Cardiac septum (tissue), 1 donor: ENCODE measurements at places on chromosomes 5 and 9.

- no peak for DNase-seq
These were observed 63.6 kb downstream of the SNX18 start for GRCh38 chr5:54580997-54581811.

GRCh38 chr5:80985600-80986228 is 25.6 kb downstream of the RASGRF2 start:
- no peak for DNase-seq

DNA sequence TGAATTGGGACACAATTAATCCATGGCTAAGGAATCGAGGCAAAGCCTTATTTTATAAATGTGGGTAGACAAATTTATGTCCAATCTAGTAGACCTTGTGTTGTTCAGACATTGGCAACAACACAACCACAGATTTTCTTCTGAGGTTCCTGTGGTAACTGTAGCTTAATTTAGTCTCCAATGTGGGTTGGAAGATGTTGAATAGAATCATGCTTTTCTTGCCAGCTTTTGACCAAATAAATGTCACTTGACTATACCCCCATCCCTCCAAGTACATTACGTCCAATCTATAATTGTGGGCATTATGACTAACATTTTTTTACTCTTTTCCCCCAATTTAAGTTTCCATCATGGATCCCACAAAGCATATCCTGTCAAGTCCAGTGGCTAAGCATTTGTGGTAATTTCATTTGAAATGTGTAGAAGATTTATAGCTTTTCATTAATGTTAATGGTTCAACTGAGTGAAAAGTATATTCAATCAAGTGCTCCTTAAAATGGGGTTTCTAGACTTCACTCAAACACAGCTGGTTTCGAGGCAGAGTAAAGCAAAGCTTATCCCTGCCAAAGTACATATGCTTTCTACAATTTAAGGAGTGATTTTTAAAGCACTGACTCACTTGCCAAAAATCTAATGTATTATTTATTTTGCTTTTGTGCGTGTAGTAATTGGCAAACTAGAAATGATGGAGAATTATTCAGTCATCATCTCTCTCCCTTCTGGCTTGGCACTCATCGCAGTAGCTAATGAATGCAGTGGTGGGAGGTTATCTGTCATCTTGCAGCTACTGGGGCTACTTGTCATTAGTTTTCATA is 141.8 kb downstream of the FAM174A start:
- DNase-seq, result no peak

- DNase-seq, result no peak
These were observed 60.5 kb upstream of the ENTREP1 start for GRCh38 chr9:69264526-69264925.

DNA sequence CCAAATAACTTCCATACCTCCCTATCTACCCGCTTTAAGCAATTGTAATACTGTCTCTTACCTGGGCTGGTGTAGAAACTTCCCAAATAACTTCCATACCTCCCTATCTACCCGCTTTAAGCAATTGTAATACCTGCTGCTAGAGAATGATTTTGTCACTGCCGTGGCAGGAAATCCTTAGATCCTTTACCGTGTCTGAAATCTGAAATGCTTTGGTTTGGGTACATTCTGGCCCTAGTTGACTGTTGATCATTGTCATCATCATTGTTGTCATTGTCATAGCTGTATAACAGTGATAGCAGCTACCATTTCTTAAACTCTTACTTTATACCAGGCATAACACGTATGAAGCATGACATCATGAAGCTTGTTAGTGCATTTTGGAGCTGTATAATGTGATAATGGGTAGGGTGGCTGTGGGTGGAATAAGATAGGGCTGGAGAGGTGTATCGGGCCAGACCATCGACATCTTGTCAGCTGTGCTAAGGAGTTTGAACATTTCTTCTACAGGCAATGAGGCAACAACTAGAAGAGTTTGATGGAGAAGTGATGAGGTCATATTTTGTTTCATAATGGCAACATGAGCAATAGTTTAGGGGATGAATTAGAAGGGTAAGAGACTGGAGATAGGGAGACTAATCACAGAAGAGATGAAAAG is 15.7 kb downstream of the PIP5K1B start:
- no peak for DNase-seq

DNA sequence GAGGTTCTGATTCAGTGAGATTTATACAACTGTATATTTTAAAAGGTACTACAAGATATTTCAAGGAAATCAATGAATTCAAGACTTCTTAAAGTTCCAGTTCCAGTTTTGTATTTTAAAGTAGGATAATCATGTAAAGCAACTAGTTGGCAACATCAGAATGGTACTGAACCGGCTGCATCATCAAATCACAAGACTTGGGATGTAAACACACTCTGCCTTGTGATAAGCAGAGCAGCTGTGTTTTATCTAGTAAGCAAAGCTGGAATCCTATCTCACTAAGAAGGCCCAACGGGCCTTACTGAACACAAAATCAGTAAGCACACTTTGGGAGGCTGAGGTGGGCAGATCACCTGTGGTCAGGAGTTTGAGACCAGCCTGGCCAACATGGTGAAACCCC is 327.2 kb upstream of the NREP start:
- no peak for DNase-seq

DNA sequence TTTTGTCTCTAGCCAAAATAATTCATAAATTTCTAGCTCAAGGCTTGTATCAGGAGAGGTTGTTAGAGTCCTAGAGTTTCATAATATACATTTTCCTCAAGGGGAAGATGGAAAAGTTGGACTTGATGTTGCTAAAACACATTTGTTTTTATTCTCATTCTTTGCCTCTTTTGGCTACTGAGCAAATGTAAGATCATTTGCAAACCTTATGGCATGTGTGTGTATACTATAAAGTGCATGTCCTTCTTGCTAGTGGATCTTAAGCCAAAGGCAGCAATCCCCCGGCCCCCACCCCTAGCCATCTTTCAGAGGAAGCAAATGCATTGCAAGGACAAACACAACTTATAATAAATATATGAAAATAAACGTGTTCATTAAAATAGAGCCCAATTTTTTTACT is 43.0 kb downstream of the ADAMTSL1 start:
- DNase-seq, result no peak

- no peak for DNase-seq
These were observed 2.4 kb downstream of the EGR1 start for GRCh38 chr5:138467711-138468132.

- DNase-seq, result no peak
These were observed 5.7 kb upstream of the LARP1 start for GRCh38 chr5:154749491-154749890.

- no peak for DNase-seq
These were observed 11.3 kb downstream of the RGS14 start for GRCh38 chr5:177368869-177369644.

- no peak for DNase-seq
These were observed 118.1 kb downstream of the NUDT12 start for GRCh38 chr5:103444333-103445038.

GRCh38 chr9:69036309-69036708 is 757 bp downstream of the FXN start:
- no peak for DNase-seq

- DNase-seq, result no peak
These were observed 151.8 kb upstream of the COL5A1 start for GRCh38 chr9:134489621-134490408.

- DNase-seq, result no peak
These were observed 833 bp downstream of the C5orf24 start for GRCh38 chr5:134846641-134846960.

DNA sequence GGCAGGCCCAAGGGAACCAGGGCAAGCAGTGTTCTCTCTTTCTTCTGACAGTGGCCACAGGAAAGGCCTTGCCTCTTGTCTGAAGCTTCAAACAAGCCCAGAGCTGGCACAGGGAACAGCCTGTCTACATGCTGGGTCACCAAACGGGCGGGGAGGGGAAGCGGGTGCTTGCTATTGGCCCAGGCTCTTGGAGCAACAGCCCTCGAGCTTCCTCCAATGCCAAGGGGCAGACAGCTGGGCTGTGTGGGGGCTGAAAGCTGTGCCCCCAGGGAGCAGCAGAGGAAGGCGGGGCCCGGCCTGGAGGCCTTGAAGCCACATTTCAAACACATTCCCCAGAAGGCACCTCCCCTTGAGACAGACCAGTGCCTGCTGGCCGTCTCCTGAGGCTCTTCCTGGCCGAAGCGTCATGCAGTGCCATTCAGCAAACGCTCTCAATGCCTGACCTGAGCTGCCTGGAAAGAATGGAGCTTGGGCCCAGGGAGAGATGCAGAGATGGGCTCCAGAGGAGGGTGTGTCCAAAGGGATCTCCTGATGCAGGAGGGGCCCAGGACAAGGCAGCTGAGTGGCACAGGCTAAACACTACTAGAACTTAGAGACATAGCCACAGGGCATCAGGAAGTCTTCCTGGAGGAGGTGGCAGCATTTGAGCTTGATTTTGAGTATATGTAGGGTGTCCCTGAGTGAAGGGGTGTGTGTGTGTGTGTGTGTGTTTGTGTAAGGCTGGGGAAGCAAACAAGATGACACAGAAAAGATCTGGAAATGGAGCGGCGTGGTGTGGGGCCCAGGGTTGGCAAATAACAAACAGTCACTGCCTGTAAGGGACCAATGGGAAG is 2.5 kb downstream of the FIBCD1 start:
- no peak for DNase-seq

- DNase-seq, result no peak
These were observed 151.1 kb upstream of the HAPLN1 start for GRCh38 chr5:83871533-83872395.

DNA sequence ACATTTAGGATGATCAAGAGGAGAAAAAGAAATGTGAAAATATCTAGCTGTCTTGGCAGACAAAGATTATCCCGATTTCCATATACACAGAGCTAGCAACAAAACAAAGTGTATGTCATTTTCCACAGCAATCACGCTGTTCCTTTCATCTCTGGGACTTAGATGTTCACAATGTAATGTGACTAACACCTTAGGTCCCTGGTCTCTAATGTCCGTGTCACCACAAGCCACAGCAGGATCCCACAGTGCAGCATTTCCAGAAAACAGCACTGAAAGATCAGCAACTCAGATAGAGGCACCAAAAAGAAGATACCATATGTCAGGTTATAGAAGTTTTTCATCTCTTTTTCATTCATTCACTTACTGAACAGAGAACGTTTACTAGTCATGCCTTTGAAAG is 118.0 kb upstream of the TNPO1 start:
- no peak for DNase-seq

- no peak for DNase-seq
These were observed 62.8 kb downstream of the MAP1B start for GRCh38 chr5:72170101-72170500.

DNA sequence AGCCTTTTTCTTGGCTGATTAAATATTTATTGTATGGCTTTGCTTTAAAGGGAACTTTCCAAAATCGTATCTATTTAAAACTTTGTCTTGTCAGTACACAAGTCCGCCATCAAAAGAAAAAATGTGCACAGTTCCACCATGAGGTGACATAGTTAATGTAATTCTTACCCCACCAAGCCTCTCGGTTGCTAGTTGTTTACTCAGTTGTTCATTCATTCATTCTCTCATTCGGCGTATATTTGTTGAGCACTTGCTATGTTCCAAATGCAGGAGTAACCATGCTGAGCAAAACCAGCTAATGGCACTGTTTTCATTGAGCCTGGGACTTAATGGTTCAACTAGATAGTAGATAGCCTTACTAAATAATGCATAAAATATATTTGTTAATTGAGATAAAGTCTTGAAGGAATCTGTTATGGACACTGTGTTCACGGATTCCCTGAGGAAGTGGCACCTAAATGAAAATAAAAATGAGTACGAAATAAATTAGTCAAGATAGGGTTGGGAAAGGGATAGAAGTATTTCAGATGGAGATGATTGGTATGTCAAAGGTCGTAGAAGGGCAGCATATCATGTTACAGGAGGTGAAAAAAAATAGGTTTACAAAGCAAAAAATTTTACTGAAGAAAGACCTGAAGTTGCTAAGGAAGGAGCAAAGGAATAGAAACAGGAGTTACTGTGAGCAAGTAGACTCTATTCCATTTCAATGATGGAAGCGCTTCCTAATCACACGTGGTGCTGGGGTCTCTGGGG is 1.5 kb downstream of the DCAF10 start:
- no peak for DNase-seq

DNA sequence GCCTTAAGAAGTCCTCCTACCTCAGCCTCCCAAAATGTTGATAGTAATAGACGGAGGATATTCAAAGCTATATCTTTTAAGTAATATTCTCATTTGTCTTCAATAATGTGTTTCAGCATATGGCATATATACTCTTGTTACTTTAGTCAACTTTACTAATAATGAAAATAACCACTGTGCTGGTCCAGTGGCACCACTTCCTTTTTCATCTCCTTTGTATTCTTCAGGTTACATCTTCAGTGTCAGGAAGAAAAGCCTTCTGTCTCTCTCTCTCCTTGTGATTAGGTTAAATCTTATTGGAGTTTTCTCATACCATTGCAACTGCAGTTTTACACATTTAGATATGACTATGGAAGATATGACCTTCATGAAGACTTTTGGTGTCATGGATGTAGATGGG is 31.3 kb downstream of the PARP8 start:
- DNase-seq, result no peak

GRCh38 chr5:91180506-91180905 is 202.6 kb downstream of the ARRDC3 start:
- DNase-seq, result no peak

- no peak for DNase-seq
These were observed 1037.3 kb upstream of the CDH6 start for GRCh38 chr5:30156156-30156555.

DNA sequence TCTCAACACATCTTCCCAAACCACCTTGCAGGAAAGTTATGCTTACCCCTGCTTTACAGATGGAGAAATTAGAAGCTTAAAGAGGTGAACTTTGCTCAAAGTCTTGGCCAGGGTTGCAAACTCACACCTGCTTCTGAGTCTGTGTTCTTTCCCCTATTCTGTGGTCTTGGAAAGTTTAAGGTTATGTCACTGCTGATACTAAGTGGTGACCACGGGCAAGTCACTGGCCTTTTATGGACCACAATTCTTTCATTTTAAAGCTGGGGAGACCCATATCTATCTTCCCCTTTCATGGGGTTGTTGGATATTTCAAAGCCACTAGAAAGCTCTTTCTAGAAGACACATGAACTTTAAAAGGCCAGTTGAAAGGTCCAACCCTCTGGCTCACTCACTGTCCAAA is 95.4 kb upstream of the KLF4 start:
- no peak for DNase-seq

DNA sequence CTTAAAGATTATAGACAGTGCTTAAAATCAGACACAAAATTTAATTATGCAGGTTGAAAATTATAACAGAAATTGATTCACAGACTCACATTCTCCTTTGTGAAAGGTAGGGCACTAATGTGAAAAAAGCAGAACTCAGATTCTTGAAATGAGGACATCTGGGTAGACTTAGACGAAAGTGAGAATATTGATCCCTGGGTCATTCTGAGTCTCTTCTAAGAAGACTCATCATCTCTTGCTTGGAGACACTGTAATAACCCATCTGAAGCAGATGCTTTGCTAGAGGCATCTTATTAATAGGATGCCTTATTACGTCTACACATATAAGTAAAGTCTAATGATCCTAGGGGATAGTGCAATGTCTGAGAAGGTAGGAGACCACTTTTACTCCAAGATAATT is 274.4 kb downstream of the HINT1 start:
- DNase-seq, result no peak

DNA sequence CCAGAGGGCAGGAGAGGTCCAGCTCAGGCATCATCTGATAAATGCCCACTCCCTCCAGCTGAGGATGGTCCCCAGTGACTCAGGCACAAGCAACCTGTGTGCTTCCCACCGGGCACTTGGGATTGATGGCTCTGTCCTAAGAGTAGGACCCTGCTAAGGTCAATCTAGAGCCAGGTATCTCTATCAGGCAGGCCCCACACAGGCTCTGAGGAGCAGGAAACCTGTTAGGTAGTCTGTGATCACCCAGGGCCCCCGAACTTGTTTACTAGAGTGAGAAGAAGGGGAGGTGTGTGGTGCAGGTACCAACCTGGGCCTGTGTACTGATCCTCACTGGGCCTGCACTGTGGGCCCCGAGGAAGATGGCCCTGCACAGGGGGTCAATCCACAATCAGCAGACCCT is 119.6 kb upstream of the FSTL4 start:
- DNase-seq, result no peak
